ENCODE measurements at places on chromosomes 7 and 10. TPM values are rescaled to one million over a fixed set of nuclear protein-coding genes. Genes with fewer than 3 reads are reported as not detected.

The CRHR2 gene
- 0.09 TPM for polyA plus RNA-seq

The FEZF1 gene
- polyA plus RNA-seq, result not detected

GRCh38 chr10:93083743-93084539, 10.2 kb downstream of the CYP26A1 start:
- DNase-seq, result no peak

- DNase-seq, result no peak
Observed at GRCh38 chr7:157399086-157399687, 62.4 kb downstream of the DNAJB6 start.

- DNase-seq, result no peak
Observed at GRCh38 chr10:88889559-88890337, 9.7 kb downstream of the STAMBPL1 start.

DNA sequence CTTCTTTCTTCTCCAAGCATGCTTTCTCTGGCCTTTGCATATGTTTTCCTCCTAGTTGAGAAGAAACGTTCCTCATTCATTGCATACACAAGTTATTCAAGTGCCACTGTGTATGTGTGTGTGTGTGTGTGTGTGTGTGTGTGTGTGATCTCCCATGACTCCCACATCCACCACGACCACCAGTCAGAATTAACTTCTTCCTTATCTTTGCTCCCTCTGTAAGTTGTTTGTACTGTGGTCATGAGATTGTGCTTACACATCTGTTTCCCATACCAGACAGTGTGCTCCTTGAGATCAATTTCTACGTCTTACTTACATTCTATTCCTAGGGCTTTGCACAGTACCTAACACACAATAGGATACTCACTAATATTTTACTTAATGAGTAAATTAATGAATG, 22.4 kb upstream of the FAM13C start:
- no peak for DNase-seq

DNA sequence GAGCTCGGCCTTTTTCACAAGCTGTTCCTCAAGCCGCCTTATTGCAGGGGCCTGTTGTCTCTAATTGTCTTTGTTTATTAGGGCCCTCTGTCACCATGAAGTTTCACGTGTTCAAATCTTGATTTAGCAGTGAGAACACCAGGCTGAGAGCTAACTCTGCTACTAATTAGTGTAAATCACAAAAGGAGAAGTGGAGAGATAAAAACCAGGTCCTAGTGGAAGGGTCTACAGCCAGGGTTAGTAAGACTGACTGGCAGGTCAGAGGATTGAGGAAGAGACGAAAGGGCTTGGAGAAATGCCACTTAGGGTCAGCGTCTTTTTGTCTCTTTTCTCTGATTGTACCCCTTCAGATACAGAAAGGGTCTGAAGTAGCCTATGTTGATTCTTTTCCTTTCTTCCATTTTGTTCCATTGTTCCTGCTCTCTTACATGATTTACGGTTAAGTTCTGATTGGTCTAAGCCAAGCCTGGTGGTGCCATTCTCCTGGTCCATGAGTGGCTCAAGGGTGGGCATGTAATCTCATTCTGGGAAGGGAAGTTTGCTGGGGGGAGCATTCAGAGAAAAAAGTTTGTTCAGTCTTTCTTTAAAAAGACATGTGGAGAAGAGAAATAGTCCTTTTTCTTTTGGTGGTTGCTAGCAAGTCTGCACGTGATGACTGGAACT, 21.3 kb downstream of the SSMEM1 start:
- DNase-seq, result no peak

DNA sequence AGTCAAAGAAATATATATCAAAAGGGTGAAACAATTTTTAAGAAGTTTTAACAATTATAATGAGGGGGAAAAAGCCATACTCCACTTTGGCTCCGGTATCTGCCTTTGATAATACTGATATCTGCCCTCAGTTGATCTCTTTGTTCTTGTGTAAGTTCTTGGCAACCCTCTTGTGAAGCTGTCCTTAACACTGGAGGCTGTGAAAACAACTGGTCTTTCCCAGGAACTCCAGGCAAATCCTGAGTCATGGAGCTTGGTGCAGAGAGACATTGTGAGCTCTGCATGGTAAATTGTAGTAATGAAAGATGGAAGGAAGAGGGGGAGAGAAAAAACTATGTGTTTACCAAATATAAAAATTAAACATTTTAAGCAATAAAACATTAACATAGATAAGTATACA, 11.9 kb upstream of the ERVW-1 start:
- no peak for DNase-seq
